Bronchial epithelial cell (primary cell): ENCODE measurements at places on chromosomes 6 and 20. TPM values are rescaled to one million over a fixed set of nuclear protein-coding genes. Genes with fewer than 3 reads are reported as not detected.

The RSPH4A gene
- 0.13 and 0.26 TPM in 2 replicates for total RNA-seq

The EFCAB8 gene
- under 0.01 and 0.38 TPM in 2 replicates for total RNA-seq

The FERMT1 gene
- total RNA-seq = 26.6 and 60.6 TPM in 2 replicates

The HRH3 gene
- not detected in 2 replicates for total RNA-seq

The XKR7 gene
- not detected in 2 replicates for total RNA-seq

The MYO6 gene
- total RNA-seq = 13.7 and 19.1 TPM in 2 replicates

The LY6G6C gene
- total RNA-seq = 0.38 TPM in 1 of 2 replicates, not detected in the other

The RAET1L gene
- total RNA-seq = 0.79 and 20.4 TPM in 2 replicates

The ARFRP1 gene
- 49.2 and 55.5 TPM in 2 replicates for total RNA-seq

The GNAS-AS1 gene
- total RNA-seq = 0.13 and 1.3 TPM in 2 replicates

The OR2H1 gene
- not detected in 2 replicates for total RNA-seq

The NFATC2 gene
- total RNA-seq = under 0.01 TPM in 1 of 2 replicates, not detected in the other

The APCDD1L gene
- under 0.01 TPM in 1 of 2 replicates, not detected in the other for total RNA-seq

The THBS2 gene
- total RNA-seq = 3.6 and 8.7 TPM in 2 replicates

The CD24 gene
- 911 and 1,344 TPM in 2 replicates for total RNA-seq

The FOXO3 gene
- total RNA-seq = 28.7 and 29.3 TPM in 2 replicates

The BNIP5 gene
- not detected in 2 replicates for total RNA-seq

The RFX6 gene
- not detected in 2 replicates for total RNA-seq

The MUCL3 gene
- total RNA-seq = under 0.01 TPM in 1 of 2 replicates, not detected in the other

The ZHX3 gene
- total RNA-seq = 5.8 and 14.5 TPM in 2 replicates

The BPIFA1 gene
- total RNA-seq = not detected in 2 replicates

The NKX2-2 gene
- total RNA-seq = not detected in 2 replicates

The PTCRA gene
- not detected in 2 replicates for total RNA-seq

The PPP1R14C gene
- 72.1 and 80.0 TPM in 2 replicates for total RNA-seq

The SYTL3 gene
- total RNA-seq = 1.1 and 2.4 TPM in 2 replicates

The NR2E1 gene
- total RNA-seq = not detected in 2 replicates

The CNKSR3 gene
- 2.6 and 3.6 TPM in 2 replicates for total RNA-seq

The KCNB1 gene
- not detected in 2 replicates for total RNA-seq

The RIMS4 gene
- total RNA-seq = not detected in 2 replicates

The SYNCRIP gene
- 48.8 and 66.6 TPM in 2 replicates for total RNA-seq

The FOXQ1 gene
- total RNA-seq = 3.1 and 3.4 TPM in 2 replicates

The MRAP2 gene
- total RNA-seq = 0.13 and 0.26 TPM in 2 replicates

The DAAM2 gene
- total RNA-seq = under 0.01 and 0.13 TPM in 2 replicates

The RCAN2 gene
- under 0.01 TPM in 1 of 2 replicates, not detected in the other for total RNA-seq

The SPAG4 gene
- total RNA-seq = 6.1 and 9.9 TPM in 2 replicates

The PCED1A gene
- total RNA-seq = 12.9 and 17.9 TPM in 2 replicates

The CRIP3 gene
- not detected in 2 replicates for total RNA-seq

The SESN1 gene
- total RNA-seq = 18.4 and 18.9 TPM in 2 replicates

The NOX3 gene
- not detected in 2 replicates for total RNA-seq

The DEFB123 gene
- not detected in 2 replicates for total RNA-seq

The ZNF165 gene
- total RNA-seq = 2.6 and 4.7 TPM in 2 replicates
